ENCODE measurements at places on chromosomes 5 and 9.

DNA sequence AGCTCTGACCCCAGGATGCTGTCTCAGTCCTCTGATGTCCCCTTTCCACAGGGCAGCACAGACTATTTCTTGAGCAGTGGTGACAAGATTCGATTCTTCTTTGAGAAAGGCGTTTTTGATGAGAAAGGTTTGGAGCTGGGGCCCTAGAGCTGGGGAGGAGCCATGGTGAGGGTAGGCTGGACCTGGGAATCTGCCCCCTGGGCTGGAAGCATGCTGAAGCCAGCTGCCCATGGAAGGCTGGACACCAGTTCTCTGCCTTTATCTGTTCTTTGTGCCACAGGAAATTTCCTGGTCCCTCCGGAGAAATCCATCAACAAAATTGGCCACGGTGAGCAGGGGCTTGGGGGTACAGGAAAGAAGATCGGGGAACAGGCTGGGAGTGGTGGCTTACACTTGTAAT lies 12.9 kb downstream of the PHYHD1 start:
- DNase-seq: no peak

DNA sequence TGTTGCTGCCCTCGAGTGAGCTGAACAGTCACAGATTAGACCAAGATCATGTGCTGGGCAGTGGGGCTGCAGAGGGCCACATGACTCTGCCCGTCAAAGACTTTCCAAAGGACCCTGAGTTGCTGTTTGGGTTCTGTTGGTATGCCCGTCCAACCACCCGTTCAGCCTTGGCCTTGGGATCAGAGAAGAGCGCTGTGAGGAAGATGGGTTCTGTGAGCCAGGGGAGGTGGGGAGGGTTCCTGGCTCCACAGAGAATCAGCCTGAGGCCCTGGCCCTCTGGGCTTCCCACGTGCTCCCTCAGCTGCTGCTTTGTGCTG lies 72.6 kb downstream of the RGS3 start:
- DNase-seq: no peak

- no peak for DNase-seq
Measured at GRCh38 chr9:93171261-93171990, 12.5 kb upstream of the WNK2 start.

GRCh38 chr5:150317048-150318003 lies 14.6 kb upstream of the ARSI start:
- DNase-seq: no peak

DNA sequence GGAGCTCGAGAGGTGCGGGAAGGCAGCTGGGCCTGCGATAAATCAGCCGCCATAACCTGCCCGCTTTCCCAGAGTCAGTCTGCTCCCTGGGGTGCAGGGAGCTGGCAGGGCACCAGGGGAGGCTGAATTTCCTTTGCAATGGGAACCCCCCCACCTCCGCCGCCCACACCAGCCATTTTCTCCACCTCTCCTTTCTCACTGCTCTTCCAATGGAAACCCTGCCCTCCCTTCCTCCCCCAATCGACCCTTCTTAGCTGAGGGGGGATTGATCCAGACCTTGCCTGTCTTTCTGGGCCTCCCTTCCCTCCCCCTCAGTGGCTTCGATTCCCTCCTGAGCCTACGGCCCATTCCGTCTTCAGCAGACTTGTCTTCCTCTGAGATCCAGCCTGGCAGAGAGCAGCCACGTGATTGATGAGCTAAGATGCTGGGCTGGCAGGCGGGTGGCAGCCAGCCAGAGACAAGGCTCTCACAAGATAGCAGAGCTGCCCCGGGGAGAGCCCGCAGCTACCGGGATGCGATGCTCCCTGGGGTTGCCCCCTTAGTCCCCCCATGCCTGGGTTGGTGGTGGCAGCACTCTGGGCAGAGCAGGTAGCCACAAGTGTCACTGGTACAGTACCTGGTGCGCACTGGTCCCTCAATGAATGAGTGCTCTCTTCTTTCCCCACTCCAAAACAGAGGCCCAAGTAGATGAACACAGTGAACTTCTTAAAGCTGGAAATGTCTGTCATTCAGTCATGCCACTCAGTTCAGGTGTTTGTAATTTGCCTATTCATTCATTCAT lies 53.7 kb upstream of the FABP6 start:
- DNase-seq: peak; percentile 61

GRCh38 chr5:122435761-122436160 lies 123.7 kb downstream of the SNCAIP start:
- no peak for DNase-seq
